Right kidney (tissue), 9 donors: ENCODE measurements at places on chromosomes 4 and X.

GRCh38 chr4:113945906-113946305 is 33.5 kb downstream of the ARSJ start:
- DNase-seq = no peak

GRCh38 chr4:119082661-119083060 is 53.0 kb upstream of the MYOZ2 start:
- DNase-seq = no peak

GRCh38 chr4:55078987-55079386 is 46.4 kb downstream of the KDR start:
- DNase-seq = no peak

GRCh38 chr4:89123451-89123851 is 12.1 kb downstream of the TIGD2 start:
- no peak for DNase-seq

- DNase-seq = no peak
These were observed 108.6 kb upstream of the NDST4 start for GRCh38 chr4:115222061-115222460.

GRCh38 chrX:153793291-153793690 is 884 bp downstream of the IDH3G start:
- no peak for DNase-seq

- DNase-seq = no peak
These were observed 160.3 kb downstream of the SHOX start for GRCh38 chrX:790783-791360.

DNA sequence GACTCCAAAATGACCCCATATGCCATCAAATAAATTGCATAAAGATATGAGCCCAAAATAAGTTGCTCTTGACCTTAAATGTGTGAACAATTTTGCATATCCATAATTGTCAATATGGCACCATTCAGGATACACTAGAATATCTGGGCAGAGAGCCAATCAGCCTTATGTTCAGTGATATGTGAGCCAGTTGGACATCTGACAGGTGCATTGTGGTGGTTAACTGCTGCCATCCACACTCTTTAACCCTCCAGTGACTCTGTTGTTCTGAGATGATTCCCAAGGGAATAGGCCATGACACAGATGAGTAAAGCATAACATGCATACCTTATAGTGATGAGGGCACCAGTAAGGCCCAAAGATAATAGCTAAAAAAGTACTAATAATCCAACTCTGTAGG is 500.1 kb downstream of the PCDH18 start:
- no peak for DNase-seq

DNA sequence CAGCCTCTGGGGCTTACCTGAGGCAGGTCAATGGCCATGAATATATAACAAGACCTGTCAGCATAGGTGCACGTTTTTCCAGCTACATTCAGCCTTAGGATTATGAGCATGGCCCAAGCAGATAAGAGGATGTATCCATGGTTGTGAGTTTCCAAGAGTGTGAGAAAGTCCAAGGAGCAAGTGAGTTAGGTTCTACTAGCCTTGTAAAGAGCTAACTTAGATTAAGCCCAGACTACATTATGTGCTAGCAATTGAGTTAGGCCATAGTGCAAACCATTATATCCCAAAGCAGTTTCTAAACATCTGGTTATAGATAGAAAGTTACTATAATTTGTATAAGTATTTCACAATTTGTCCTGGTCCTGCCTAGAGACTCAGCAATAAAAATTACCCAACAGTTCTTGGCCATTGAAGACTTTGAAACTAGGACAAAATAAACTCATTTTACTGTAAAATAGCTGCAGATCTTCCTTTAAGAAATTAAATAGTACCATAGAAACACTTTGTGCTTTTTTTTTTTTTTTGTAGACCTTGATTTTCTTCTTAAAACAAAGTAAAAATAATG is 312.0 kb downstream of the CAMK2D start:
- DNase-seq = no peak

DNA sequence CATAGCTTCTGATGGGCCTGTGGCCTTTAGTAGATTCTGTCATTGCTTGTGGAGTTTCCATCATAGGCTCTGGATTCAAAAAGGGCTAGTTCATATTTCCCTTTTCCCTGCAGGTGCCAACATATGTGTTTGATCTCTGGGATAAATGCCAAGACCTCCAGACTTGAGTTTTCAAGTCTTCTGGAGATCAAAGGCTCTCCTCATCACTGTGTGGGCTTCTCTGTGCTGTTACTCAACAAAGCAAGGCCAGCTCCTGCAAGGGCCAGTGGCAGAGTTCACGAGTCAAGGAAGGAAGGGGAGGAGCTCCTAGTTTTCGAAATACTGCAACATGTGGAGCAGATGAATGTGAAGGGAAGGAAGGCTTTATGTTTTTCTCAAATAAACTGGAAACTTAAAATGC is 62.7 kb upstream of the SCML1 start:
- no peak for DNase-seq

GRCh38 chrX:108165383-108166111 is 74.0 kb downstream of the ATG4A start:
- DNase-seq = no peak

DNA sequence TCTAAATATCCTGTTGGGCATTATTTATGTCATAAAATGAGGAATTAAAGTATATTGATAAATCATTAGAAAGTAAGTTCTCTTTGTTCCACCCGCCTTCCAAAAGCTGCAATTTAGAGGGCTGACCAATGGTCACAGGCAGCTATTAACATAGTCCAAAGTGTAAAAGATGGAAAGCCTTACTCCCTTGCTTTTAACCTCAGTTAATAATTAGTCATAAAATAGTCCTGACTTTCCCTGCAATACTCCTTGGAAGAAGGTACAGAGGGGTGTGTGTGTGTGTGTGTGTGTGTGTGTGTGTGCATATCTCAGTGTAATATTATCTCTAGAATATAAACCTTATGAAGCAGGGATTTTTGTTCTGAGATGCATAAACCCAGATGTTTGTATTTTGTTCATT is 275.4 kb downstream of the FAT4 start:
- DNase-seq = no peak

- DNase-seq = no peak
These were observed 191.8 kb downstream of the ADAM29 start for GRCh38 chr4:175109933-175110332.

DNA sequence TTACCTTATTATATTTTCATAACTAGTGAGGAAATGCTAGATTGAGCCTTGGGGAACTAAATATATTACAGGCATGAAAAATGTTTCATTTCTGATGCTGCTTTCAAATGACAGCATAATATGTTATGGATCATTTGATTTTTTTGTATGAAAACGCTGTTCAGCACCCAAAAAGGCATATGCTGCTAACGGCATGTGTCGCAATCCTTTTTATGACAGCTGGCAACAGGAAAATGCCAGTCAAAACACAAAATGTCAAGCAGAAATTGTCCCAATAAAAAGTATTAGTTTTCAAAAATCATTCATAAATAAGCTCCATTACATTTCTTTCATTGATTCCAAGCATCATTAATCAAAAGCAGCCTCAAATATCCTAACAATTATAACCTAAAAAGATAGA is 1244.5 kb downstream of the PCDH7 start:
- DNase-seq = no peak

- no peak for DNase-seq
These were observed 112.0 kb upstream of the NDP start for GRCh38 chrX:44085209-44085608.

DNA sequence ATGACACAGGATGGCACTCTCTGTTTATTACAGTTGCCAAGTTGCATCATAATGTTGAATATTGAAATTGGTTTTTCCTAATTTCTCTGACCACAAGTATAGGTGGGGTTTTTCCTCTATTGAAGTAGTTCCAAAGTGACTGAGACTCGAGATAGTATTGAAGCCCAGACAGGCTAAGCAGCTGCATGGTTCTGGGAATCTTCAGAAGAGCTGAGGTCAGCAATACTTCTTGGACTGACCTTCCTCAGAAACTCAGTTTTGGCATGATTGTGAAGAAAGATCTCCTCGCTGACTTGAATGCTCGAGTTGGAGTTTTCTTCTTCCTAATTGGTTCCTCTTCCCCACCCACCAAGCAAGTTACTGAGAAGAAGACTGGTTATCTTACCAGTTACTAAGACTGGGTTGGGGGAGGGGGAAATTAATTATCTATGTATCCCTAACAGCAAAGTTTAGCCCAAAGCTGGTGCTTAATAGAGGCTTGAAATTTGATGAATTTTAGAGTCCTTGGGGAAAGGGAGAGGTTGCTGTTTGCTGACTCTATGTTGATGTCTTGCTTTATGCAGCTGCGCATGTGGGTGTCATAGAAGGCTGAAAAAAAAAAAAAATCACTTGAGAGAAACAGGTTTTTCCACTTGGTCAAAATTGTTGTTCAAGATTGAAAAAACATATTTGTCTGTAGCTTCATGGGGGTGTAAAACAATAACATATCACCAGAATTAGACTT is 91.1 kb downstream of the P2RY10 start:
- DNase-seq = no peak
